Stimulated activated CD4-positive, alpha-beta T cell treated with anti-CD3 and anti-CD28 coated beads, Interleukin-2, amount 100 ng/mL, for 48 hours (primary cell): ENCODE measurements at places on chromosomes 16 and 17.

GRCh38 chr17:75525806-75526554 lies 483 bp downstream of the LLGL2 start:
- DNase-seq: no peak

DNA sequence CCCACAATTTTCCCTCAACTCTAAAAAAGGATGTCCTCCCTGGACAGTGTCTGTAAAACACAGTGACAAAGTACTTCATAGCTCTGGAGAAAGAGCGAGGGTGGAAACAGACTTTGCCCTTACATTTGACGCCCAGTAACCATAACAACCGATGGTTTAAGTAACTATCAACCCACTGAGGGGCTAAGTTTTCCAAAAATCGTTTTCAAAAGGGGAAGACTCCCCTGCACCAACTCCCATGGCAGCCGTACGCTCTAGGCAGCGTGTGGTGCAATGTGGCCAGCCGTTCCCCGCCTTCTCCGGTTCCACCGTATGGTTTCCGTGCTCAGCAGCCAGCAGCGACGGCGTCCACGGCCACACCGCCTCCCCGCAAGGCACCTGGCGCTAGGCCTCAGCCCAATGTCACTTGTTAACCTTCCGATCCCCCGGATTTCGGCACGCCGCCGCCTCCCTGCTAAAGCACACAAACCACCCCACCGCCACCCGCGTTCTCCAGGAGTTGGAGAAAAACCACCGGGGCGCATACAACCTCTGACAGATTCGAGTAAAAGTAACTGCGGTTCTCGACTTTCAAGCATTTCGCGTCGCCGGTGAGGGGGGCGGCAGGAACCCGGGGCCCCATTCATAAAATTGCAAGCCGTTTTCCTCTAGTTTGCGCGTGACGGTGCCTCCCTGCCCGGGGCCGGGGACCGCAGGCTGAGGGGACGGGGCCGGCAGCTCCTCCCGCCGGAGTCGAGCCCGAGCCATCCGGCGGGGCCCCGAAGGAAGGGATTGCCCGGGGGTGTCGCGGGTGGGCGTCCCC lies 661 bp downstream of the TEX2 start:
- DNase-seq: peak; percentile 46

DNA sequence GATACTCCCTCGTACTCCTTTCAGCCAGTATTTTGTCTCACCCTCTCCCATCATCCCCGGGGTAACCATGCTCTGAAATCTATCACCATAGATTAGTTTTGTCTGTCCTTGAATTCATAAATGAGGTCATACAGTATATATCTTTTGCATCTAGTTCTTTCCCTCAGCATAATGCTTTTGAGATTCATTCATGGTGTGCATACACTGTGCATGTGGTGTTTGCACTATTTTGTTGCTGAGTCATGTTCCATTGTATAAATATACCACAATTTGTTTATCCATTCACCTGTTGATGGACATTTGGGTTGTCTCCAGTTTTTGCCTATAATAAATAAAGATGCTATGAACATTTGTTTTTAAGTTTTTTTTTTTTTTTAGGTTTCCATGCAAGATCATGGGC lies 34.2 kb upstream of the NLRP1 start:
- no peak for DNase-seq

- no peak for DNase-seq
These were observed 15.9 kb downstream of the KPNB1 start for GRCh38 chr17:47665655-47666054.

- DNase-seq: no peak
These were observed 21.8 kb upstream of the DNAI2 start for GRCh38 chr17:74252211-74252610.

DNA sequence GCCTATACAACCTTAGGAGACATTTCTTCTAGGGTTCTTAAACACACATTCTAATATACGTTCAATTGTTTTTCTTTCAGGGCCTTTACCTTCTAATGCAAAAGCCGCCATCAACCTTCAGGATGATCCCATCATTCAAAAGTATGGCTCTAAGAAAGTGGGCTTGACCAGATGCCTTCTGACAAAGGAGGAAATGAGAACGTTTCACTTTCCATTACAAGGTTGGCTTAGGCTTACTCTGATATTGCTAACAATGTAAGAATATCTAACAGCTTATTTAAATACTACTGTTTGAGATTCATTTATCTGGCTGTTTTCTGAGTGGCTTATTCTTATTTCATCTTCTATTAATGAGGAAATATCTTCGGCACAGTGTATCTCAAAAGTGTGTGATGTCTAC lies 15.4 kb downstream of the REXO5 start:
- no peak for DNase-seq
